ENCODE measurements at places on chromosomes 7 and 10.

DNA sequence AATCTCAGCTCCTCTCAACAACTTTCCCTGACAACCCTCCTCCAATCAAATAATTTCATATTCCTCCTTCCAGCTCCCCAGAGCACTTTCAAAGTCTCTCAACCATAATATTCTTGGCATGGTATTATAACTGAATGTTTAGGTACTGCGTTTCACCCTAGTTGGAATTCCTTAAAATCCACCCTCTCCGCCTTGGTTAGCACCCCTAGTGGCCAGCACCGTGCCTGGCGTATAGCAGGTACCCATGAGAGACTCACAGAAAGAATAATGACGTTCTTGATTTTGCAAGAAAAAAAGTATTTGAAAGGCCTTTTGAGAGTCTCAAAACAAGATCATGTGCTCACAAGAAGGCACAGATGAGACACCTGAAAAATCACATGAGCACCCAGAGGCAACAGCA lies 50.9 kb downstream of the GLI3 start:
- no peak for DNase-seq

DNA sequence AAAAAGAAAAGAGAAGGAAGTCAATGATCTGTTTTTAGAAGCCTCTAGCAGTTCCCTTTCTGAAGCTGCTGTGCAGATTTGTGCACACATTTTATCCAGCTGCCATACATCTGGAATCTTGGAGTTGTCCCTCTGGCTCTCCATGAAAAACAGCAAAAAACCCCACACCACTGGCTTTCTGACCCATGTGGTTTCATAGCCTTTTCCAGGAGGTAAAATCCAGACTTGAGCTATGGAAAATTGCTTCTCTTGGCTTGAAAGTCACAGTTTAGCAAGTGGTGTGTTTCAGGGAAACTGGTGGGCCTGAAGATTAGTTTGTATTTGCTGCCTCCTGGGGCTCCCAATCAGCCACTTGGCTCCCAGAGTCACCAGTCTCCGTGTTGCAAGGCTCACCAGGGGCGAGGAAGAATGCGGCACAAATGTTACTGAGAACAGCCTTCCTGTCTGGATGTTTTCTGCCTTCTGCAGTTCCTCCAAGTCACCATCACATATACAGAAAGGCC lies 50.1 kb upstream of the ADRB1 start:
- DNase-seq: no peak

GRCh38 chr10:111117528-111118277 lies 40.9 kb downstream of the ADRA2A start:
- peak; percentile 68 for DNase-seq

- no peak for DNase-seq
These were observed 517.4 kb upstream of the ZMIZ1 start for GRCh38 chr10:78551184-78552005.

GRCh38 chr7:135847242-135847641 lies 98.6 kb upstream of the FAM180A start:
- no peak for DNase-seq

DNA sequence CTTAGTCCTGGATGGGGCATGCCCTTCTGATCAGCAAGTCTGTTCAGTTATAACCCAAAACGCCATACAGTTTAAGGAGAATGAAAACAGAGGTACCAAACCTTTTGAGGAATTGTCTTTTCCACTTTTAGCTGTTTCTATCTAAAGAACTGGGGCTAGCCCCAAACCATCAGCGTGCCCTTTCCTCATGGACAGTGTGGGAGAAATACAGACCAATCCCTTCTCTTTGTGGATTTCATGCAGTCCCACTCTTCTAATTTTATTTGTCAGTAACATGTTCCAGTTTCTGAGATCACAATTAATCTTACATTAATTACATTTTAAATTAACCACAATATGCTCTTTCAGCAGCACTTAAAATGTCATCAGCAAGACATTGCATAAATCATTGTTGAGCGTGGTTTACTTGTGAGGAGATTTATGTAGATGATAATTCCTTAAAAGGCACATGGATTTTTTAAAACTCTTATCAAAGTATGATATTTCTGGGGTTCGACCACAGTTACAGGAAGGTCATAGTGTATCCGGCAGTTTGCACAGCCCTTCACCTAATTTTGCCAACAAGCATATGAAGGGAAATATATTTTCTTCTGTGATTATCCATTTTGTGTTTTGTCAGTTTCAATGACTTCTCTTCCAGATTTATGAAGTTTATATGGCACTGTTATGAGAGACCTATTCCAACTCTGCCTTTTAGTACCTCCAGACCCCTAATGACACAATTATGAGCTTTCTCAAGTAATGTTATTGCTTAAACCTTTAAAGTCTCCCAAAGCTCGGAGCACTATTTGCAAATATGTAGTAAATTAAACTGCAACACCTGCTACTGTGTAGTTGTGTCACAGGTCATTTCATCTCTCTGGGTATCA lies 868.4 kb upstream of the C7orf33 start:
- no peak for DNase-seq

DNA sequence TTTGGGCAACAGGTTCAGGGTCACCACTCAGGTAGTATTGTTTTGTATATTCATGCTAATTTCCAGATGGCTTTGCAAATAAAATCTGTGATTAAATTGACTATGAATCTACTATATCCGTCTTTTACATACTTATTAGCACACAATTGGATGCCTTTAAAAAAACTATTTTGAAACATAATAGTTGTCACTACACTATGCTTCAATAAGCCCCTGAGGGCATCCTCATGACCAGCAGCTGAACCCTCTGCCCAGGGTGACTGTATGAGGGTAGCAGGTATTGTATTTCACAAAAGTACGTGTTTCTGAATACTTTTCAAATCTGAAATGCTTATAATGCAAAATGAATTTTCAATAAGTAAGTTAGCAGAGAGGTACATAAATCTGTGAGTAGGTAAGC lies 97.3 kb downstream of the DNAH11 start:
- DNase-seq: no peak

- DNase-seq: no peak
These were observed 33.2 kb upstream of the DNAAF5 start for GRCh38 chr7:693280-693679.

GRCh38 chr10:111034598-111035310 lies 42.1 kb upstream of the ADRA2A start:
- no peak for DNase-seq

- no peak for DNase-seq
These were observed 18.0 kb downstream of the CHST15 start for GRCh38 chr10:124075231-124075955.

DNA sequence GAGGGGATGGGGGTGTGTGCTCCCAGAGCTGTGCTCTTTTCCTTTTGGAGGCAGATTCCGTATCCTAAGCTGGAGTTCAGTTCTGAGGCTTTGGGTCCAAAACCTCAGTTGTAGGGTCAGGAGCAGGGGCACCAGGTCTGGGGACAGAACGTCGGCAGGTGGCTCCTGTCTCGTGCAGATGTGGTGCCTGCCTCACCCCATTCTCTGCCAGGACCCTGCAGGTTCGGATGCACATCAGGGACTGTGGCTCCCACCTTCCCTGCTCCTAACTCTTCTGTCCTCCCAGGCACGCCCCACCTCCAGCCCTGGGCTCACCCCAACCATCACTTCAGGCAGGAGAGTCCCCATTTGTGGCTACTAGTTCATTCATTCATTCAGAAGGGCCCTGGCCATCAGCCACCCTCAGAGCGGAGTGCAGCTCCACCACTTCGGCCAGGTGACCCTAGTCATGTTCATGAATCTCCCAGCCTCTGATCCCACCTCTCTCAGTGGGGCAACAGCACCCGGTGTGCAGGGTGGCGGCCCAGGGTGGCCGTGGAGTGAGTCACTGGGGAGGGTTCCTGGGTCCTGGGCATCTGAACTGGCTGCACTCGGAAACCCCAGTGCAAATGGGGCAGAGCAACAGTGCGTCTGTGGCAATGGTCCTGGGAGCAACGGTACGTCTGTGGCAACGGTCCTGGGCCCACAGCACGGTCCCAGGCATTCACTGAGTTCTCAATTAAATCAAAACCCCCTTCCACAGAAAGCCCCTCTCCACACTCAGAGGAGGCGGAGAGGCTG lies 100.8 kb upstream of the FAM20C start:
- DNase-seq: no peak

DNA sequence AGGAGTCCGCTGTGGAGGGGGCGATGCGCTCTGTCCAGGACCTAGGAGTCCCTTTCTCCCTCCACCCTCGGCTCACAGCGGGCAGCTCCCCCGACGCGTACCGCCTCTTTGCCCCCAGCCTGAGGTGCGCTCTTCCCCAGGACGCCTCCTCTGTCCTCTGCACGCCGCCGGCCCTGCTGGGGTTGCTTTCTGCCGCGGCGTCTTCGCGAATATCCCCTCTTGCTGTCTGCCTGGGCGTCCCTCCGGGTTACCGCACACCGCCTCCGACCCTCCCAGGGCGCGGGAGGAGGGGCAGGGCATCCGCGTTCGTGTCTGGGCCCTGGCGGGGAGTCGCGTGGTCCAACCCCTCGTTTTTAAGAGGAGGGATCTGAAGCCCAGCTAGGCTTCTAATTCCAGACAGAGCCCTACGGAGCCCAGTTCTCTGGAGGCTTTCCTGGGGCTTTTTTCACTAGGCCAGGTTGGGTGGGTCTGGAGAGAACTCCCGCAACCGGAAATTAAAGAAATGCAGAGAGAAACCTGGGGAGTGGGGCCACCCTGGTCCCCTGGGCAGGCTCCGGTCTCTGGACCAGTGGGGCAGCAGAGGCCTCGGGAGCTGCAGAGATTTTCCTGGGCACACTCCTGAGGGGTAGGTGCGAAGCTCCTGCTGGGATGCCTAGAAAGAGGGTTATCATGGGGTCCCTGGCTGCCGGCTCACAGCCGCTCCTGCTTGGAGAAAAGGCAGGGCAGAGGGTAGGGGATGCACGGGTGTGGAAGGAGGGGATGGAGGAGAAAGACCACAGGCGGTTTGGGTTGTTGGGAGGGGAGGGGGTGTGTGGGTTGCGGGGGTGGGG lies 166.9 kb downstream of the UBE2H start:
- no peak for DNase-seq

DNA sequence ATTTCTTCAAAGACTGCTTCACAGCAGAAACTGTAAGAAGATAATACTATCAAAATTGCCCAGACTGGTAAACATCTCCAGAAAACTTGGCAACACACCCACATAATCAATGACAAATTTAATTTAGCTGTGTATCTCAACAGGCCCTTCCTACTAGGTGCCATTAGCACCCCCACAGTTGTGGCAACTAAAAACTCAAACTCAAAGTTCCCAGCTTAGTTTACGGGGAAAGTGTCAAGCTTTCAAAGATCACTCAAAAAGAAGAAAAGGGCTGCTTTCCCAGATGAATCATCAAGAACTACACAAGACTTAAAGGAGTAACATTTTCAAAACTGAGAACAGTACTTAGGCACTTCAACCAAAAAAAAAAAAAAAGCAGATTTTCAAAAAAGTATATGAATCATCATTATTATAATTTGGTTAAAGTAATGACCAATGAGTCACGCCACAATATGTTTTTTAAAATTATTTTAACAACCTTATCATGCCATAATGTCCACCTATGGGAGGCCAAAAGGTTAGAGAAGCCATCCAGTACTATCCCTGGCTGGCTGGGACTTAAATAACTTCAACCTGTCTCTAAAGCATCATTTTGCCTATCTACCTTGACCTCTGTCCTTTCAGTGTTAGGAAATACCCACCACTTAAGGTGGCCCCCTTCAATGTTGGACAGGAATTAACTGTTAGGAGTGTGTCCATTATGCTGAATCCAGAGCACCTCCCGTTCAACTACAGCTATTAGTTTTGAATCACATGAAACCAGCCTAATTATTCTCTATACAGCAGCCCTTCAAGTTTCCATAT lies 90.8 kb downstream of the ZFAND4 start:
- no peak for DNase-seq

DNA sequence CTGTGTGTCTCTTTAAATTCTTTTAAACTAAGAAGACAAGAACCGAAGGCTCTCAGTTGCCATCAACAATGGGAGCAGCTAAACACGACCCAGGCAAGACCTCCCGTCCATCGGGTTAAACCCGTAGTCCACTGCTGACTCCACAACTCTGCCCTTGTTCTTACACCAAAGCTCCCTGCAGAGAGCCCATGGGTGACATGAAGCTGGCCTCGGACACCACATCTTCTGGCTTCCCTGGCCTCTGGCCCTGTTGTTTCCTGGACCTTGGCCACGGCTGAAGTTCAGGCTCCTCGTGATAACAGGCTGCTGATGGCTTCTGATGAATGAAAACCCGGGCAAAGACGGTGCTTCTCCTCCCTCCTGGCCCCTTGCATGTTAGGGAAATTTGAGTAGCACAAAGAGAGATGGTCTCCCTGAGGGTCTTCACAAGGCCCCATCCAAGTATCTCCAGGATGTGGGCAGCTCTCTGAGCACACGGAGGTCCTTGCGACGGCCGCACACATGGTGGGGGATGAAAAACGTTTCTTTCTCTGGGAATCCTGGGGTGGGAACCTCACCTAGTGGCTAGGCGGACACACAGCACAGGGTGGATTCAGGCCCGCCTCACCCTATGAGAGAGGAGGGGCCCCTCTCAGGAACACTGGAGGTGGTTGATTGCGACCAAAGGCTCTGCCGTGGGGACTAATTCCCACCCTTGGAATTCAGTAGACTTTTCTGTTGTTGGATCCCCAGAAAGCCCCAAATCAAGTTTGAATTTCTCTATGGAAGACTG lies 271.1 kb downstream of the ADARB2 start:
- no peak for DNase-seq
